ENCODE measurements at places on chromosomes 6 and 20.

- DNase-seq = no peak
Observed at GRCh38 chr20:58745391-58745790, 52.8 kb downstream of the NPEPL1 start.

DNA sequence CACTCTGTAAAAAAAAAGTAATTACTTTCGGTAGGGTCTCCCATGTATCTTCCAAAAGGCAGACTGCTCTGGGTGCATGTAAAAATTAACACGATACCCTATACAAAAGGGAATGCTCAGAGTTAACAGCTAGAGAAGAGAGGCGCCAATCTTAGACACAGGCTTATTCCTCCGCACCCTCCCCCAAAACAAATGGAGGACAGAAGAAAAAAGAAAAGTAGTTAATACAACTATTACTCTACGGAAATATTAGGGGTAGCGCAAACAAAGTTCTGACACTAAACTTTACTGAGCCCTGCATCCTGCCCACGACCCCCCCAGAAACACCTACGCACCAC is 331 bp upstream of the UFL1 start:
- no peak for DNase-seq

GRCh38 chr20:58449681-58450221 is 60.7 kb downstream of the VAPB start:
- DNase-seq = no peak

DNA sequence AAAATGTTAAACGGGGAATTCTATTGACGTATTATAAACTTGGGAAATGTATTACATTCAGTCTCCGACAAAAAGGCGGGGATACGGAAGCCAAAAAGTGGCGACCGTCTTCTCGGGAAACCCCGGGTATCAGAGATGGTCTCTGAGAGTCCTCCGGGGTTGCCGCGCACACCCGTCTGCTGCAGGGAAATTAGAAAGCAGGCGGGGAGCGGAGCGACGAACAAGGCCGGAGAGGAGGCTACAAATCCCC is 1.5 kb downstream of the SALL4 start:
- no peak for DNase-seq

DNA sequence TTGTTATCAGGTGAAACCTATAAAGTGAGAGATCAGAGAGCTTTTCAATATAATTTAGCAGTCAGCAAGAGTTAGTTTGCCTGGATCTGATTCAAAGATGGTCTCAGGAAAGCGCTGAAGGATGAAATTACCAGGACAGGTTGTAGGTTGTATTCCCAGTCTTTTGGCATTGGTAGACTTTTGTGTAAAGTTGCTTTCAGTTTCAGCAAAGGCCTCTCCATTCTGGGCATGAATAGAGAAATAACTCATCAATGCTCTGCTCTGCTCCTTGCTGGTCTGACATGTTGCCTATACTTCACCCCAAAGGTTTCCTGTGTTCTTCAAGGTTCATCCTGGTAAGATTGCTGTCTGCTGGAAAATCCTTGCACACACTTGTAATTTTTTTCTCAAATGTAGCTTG is 714.8 kb downstream of the EPM2A start:
- no peak for DNase-seq

DNA sequence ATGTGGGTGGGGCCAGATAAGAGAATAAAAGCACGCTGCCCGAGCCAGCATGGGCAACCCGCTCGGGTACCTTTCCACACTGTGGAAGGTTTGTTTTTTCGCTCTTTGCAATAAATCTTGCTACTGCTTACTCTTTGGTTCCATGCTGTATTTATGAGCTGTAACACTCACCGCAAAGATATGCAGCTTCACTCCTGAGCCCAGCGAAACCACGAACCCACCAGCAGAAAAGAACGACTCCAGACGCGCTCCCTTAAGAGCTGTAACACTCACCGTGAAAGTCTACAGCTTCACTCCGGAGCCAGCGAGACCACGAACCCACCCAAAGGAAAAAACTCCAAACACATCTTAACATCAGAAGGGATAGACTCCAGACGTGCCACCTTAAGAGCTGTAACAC is 76.7 kb downstream of the TFAP2A start:
- no peak for DNase-seq

GRCh38 chr20:62238569-62239277 is 402 bp downstream of the OSBPL2 start:
- DNase-seq = no peak

DNA sequence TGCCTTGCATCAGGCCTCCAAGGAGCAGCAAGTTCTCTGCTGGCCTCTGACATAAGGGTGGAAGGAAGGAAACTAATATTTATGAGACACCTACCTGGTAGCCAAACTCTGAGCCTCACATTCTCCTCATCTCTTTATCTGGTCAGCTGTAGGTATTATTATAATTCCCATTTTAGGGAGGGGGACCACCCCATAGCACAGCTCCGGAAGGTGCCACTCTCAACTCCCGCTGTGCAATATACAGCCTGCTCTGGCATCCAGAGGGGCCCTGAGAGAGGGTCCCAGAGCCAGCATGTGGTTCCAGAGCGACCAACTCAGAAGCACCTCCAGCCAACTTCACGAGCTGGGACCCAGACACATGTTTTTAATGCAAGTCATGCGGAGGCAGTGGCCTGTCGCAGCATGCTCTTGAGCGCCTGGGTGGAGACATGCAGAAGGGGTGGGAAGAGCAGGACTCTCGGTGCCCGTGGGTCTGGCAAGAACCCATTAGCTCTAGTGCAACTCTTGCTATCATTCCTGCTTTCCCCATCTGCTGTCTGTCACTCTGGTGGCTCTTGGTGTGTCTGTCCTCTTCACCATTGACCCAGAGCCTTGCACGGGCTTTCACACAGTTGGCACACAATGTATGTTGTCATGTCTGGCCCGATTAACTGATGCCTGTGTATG is 15.0 kb upstream of the MYMX start:
- no peak for DNase-seq

DNA sequence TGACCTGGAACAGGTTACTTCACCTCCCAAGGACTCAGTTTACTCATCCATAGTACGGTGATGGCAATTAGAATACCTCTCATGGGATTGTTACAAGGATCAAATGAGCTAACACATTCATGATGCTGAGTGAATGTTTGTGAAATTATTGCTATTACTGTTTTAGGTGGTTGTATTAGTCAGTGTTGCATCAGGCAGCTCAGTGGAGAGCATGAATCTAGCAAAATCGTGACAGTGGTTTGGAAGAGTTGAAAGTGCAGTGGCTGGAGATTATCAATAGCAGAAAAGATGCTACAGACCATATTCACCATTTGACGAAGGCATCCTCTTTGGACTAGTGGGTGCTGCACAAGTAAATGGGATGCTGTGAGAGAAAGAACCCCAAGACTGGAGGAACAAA is 50.4 kb upstream of the CTNNBL1 start:
- DNase-seq = no peak

GRCh38 chr6:112257178-112257855 is 3.0 kb upstream of the LAMA4 start:
- no peak for DNase-seq

GRCh38 chr6:31836047-31836473 is 8.5 kb downstream of the HSPA1B start:
- DNase-seq = no peak

DNA sequence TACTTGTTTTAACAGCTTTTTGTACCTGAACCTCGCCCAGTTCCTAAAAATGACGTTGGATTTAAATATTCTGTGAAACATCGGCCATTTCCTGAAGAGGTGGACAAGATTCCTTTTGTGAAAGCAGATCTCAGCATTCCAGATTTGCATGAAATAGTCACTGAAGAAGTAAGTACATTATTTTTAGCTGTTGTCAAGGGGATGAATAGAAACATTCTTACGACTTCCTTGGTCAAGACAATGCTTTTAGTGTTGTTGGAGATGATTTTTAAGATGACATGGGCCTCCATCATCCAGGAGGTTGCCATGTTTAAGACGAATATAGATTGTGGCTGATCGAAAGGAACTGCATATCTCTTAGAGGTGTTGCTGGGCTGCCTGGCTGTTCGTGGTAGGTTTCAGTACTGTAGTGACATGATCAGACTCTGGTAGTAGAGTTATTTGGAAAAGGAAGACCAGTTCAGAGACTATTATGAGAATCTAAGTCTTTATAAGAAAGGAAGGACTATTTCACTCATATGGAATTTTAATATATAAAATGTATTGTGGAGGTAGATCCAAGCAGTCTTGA is 29.9 kb upstream of the ADIG start:
- DNase-seq = no peak

DNA sequence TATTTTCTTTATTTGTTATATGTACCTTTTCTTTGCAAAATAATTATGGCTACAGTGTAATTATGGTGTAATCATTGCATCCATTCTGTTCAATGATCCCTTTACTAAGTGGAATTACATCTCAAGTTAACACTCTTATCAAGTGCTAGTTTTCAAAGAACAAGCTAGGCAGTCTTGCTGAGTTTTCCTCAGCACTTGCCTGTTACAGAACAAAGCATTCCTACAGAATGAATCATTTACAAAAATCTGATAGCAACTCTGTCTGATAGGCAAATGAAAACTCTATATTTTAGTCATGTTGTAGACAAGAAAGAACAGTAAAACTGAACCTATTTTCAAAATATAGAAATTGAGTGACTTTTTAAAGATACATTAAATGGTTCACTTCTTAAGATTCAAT is 109.8 kb upstream of the POU3F2 start:
- no peak for DNase-seq

Data from substantia nigra (tissue), 51 donors.